ENCODE measurements at places on chromosomes 4 and X.

GRCh38 chr4:87505862-87506261 is 23.3 kb downstream of the SPARCL1 start:
- no peak for DNase-seq

DNA sequence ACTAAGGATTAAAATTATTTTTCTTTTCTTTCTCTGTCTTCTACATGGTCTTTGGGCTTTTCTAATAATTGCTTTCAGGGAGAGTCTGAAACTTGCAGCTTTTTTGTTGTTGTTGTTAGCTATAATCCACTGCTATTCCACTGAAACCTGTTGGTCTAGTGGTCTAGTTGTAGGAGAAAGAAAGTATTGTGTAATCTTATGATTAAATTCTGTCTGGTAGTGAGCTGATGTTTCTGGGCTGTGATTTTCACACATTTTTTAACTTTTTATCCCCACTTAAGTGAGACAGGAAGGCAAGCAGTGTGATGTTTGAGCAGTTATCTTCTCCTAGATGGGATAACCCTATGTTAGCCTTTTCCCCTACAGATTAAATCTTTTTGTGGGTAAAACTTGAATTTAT is 825.2 kb downstream of the PCDH7 start:
- DNase-seq, result no peak

GRCh38 chrX:109374262-109374960 is 107.5 kb downstream of the GUCY2F start:
- DNase-seq, result no peak

GRCh38 chr4:46950826-46951225 is 41.8 kb upstream of the COX7B2 start:
- DNase-seq, result no peak

DNA sequence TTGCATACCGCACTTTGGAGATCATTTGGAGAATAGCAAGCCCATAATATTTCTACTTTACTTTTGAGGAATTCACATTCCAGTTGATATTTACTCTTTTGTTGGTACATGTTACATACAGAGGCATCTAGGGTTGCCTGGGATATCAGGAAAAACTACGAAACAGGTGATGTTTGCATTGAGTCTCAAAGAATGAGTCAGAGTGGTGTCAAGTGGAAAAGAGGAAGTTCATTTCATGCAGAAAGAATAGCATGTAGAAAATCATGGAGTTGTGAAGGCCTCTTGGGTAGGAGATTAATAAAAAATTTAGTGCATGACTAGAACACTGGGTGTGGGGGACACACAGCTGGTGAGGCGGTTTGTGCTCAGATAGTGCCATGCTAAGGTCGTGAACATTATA is 33.5 kb upstream of the ELOVL6 start:
- no peak for DNase-seq
